ENCODE measurements at places on chromosomes 2 and 18.

DNA sequence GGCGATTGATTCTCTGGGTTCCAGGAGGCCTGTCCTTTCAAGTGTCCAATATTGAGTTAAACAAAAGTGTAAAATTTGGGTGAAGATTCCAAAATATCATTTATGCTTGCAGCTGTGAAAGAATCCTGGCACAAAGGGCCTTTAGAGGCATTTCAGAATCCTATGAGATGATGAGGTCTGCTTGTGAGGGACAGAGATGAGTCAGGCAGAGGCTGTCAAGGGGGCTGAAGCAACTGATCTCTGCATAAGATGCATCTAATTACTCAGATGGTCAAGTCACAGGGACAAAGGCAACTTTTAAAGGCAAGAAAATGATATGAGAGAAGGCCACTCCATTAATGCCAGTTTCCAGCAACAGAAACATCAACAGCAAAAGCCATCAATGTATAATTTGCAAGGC, 78.8 kb downstream of the FHOD3 start:
- DNase-seq, result no peak

GRCh38 chr2:96940980-96941775, 45.2 kb downstream of the FAM178B start:
- DNase-seq, result no peak

- no peak for DNase-seq
Observed at GRCh38 chr18:4758980-4759379, 303.9 kb upstream of the DLGAP1 start.

GRCh38 chr2:181876614-181877063, 14.9 kb upstream of the ITPRID2 start:
- peak; percentile 72 for DNase-seq

DNA sequence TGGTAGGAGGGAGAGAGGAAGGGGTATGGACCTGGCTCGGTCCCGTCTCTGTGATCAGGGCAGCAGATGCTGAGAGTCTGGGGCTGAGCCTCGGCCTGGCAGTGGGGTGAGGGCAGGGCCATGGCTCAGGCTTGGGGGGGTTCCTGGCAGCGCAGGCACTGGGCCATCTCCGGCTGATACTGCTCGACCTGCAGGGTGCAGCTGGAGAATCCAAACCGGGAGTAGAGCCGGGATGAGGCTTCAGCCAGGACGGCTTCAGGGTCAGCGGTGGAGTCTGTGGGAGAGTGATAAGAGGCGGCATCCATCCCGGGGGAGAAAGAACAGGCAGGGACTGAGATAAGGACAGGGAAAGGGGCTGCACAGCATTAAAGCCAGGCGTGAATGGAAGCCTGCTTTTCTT, 7.7 kb downstream of the SLC30A3 start:
- DNase-seq, result no peak

DNA sequence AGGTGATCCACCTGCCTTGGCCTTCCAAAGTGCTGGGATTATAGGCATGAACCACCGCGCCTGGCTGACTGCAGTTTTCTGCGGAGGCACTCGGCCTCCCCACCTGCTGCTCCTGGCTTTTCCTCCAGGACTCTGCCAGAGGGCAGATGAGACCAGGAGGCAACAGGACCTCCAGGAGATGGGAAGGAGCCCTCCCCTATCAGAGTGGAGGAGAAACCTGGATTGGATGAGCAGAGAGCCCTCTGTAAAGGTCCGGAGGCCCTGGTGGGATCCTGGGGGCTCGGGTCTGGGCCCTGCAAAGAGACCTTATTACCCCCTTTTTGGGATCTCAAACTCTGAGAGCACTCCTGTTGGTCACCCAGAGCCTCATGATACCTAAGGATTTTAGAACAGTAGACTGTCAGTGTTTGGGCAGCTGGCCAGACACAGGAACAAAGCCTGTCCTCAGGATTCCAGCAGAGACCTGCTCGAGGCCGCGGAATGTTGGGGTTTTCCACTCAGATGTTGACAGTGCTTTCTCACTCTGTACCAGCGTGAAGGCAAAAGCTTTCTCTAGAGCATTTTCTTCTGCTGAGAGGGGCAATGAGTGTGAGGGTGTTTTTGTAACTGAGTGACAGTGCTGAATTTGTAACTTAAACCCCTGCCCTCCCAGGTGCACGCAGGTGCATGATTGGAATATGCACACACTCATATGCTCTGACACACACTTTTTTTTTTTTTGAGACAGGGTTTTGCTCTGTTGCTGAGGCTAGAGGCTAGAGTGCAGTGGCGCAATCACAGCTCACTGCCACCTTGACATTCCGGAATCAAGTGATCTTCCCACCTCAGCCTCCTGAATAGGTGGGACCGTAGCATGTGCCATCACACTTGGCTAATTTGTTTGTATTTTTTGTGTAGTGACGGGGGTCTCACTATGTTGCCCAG, 48.4 kb downstream of the NPPC start:
- no peak for DNase-seq

DNA sequence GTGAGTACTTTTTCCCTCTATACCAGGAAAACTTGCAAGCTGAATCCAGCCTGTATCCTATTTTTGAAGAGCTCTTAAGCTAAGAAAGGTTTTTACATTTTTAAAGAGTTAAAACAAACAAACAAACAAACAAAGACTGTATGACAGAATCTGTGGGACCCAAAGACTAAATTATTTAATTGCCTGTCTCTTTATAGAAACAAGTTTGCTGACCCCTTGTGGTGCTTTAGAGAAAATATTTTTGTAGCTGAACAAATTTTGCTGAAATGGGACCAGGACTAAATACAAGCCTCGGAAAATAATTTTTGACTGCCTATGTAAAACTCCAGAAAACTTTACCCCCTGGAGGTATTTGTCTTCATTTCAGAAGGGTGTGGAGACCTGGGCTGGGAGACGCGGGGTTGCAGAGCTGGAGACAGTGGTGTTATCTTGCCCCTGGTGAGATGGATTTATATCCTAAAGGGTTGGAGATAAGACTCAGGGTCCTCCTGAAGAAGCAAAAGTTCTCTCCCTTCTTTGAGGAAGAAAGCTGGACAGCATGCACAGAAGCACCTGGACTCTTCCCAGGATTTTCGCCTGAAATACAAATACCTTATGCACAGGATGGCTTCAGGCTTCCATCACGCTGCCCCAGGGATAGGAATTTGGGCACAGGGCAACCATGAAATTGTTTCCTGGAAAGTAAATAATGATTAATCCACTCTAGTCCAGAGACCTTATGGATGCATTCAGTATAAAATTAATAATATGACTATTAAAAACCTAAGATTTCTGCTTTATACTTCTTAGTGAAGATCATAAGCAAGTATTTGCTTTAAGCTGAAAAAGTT, 54.3 kb downstream of the TMX3 start:
- peak; percentile 45 for DNase-seq

DNA sequence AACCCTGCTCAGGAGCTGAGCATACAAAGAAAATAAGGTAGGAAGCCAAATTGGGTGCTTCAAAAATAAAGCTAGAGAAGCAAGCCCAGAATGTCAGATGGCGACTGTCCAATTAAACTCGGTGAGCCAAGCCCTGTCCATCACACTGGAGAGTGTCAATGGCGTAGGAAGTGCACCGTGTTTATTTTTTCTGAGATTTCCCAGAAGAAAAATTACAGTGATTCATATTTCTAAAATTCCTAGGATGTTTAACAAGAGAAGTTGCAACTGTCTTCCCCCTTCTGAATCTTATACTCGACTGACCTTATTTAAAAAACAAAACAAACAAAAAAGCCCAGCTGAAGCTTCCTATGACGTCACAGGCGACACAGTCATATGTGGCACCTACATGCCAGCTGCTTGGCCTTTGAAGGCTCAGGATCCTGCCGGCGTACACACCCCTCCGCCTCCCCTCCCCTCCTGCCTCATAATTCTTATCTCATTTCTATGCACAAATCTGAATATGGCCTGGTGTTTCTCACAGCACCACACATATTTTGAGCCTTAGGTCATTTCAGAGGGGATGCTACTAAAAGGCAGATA, 60.8 kb downstream of the MBP start:
- no peak for DNase-seq

DNA sequence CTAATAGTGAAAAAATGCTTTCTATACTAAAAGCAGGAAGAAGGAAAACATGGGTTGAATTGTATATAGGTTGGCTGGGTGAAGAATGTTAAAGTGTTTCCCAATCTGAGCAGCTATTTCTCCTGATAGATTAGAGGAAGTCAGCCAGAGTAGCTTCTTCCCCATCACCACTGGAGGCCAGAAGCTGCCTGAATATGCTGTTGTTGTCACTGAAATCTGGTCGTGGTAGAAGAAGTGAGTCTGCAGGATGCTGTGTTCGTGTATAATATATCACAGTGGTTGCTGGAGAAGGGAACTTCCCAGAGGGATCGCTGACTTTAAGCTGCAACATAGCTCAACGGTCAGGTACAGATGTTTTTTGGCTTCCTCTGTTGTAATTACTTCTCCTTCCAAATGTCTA, 247.5 kb upstream of the LRATD1 start:
- no peak for DNase-seq

DNA sequence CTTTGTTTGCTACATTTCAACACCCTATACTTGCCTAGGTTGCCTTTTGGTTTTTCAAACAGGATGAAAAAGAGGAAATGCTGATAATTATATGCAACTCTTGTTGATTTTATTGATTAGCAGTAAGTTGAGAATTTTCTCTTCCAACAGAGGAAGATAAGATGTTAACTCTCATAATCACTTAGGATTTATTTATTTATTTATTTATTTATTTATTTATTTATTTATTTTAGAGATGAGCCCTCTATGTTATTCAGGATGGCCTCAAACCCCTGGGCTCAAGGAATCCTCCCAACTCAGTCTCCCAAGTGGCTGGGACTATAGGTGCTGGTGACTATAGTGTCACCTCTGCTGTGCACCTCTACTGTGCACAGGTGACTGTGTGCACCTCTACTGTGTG, 111.4 kb upstream of the GLS start:
- no peak for DNase-seq

DNA sequence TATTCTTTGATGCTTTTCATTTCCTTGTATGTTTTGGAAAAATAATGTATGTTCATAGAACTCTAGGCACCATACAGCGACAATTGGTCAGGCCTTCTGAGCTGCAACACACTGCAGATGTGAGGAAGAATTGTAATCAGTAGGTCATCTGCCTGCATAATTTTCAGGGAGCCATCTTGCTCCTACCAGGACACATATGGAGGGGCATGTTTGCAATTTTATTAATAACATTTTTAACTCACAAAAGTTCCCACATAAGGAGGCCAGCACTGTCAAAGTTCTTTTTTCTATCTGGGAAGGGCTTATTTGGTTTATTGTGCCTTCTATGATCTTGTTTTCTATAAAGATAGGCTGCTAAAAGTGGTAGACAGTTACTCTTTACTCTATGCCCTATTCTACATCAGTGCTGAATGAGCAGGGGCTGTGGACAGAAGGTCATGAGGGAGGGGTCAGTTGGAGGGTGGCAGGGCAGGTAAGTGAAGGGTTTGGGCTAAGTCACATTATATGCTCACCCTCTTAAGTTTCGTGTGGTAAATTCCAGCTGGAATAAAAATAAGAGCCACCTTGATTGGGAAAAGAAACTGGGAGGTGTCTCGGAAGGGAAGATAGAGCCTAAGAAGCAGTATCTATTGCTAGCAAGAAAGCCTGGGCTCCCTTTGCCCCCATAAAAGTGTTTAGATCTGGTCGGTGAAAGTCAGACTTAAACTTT, 126.3 kb downstream of the PLCL1 start:
- DNase-seq, result no peak

DNA sequence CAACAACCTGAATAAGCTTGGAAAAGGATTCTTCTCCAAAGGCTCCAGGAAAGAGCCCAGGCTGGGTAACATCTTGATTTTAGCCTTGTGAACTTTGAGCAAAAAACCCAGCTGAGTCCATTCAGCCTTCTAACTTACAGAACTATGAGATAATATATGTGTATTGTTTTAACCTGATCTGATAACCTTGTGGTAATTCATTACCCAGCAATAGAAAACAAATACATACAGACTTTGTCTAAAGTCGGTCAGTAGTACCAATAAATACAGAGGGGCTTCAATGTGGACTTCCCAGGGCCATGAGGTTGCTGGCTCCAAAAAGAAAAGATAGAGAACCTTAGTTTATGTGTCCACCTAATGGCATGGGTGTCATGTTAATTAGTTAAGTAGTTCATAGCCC, 191.8 kb downstream of the KCNH7 start:
- no peak for DNase-seq

DNA sequence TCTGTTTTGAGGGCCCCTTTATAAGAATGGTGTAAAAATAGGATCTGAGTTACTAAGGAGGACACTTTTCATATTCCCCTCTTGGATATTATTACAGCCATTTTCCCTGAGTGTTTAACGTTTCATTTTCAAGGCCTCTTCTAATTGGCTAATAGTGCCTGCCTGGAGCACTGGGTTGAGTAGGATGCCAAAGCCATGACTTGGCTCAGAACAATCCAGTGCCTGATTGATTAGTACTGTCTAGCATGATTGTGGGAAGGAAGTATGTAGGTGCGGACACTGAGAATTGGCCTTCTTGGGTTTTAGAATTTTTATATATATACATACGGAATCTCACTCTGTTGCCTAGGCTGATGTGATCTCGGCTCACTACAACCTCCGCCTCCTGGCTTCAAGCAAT, 66.1 kb downstream of the NAB1 start:
- DNase-seq, result no peak

- DNase-seq, result no peak
Observed at GRCh38 chr2:171166328-171166983, 5.8 kb upstream of the TLK1 start.

GRCh38 chr2:81087646-81088045, 783.1 kb upstream of the LRRTM1 start:
- DNase-seq, result no peak

- no peak for DNase-seq
Observed at GRCh38 chr2:220682616-220683015, 889.5 kb downstream of the EPHA4 start.

DNA sequence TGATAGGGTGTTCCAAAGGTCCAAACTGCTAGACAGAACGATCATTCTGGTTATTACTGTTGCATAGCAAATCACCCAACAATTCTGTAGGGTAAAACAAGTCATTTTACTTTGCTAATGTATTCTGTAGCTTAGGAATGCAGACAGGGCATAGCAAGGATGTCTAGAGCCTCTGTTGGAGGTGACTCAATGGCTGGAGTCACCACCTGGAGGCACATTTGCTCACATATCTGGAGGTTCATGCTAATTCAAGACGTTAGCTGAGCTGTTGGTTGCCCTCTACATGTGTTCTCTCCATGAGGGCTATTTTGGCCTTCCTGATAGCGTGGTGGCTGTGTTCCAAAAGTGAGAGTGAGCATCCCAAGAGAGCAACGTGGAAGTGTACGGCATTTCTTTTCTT, 22.5 kb upstream of the ST8SIA3 start:
- no peak for DNase-seq

GRCh38 chr2:29443151-29443550, 327.9 kb downstream of the CLIP4 start:
- DNase-seq, result no peak

GRCh38 chr2:163171786-163172530, 333.4 kb upstream of the KCNH7 start:
- no peak for DNase-seq
